Fibroblast of the aortic adventitia (primary cell): ENCODE measurements at places on chromosomes 4 and X. TPM values are rescaled to one million over a fixed set of nuclear protein-coding genes. Genes with fewer than 3 reads are reported as not detected.

DNA sequence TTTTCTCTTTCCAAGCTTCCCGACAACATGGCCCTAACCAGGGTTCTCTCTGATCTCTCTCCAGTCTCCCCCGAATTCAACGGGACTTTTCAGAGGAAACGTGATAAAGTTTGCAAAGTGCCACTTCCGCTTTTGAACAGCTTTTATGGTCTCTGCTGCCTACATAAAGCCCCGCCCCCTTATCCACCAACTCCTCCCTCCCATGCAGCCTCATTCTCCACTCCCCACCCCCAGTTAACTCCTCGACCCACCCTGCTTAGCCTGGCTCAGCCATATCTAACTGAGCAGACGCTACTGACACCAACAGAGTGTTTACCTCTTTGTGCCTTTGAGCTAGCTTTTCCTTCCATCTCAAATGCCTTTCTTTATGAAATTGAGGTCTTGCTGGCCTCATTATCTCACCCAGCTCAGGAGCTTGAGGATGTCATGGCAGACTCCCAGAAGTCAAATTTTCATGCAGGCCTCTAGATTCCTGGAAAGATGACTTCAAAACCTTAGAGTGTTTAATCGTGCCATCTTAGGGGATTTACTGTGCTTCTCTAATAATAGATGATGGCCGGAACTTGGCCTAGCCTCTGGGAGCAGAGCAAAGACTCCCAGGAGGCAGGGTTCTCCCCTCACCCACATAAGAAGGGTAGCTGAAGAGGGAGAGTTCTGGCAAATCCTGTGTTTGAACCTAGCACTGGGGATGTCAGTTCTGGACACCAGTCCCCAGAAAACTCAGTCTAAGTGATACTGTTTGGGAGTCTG, 606.0 kb downstream of the BCOR start:
- DNase-seq, result no peak

GRCh38 chr4:123524958-123525628, 128.5 kb downstream of the SPRY1 start:
- DNase-seq, result no peak

Gene ADH1A
- 0.27 TPM in 1 of 2 replicates, not detected in the other for total RNA-seq

Gene OPRPN
- not detected in 2 replicates for total RNA-seq
